ENCODE measurements at places on chromosomes 11 and 22.

DNA sequence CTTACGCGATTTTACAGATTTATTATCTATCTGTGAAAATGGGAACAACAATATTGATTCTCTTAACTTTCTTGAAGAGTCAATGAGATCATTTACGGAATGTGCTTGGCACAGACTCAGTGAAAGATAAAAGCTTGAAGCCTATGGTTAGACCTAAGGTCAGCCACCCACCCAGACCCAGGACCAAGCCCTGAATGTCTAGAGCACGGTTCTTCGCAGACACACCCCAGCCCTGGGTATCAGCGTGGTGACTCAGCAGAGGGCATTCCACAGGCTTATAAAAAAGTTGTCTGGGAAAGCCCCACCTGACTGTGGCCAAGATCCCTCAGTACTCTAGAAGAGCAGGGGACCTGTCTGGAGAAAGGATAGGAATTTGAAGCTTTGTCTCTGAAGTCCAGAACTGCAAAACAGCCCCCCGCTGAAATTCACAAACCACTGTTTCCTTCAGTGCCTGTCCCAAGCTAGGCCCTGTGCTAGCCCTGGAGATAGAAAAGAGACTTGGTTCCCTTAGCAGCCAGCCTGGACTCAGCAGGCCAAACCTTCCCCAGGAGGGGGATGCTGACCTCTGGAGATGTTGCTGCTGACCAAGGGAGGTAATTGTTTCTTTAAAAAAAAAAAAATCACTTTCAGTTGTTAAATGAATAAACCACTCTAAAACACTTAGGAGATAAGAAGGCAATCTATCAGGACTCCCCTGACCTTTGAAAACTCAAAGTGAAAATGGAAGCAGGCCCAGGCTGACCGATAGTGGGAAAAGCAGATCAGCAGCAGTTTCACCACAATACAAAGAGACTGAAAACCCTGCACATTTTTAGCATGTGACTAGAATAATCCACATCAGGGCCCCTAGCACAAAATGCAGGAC lies 114.0 kb downstream of the ABTB2 start:
- DNase-seq = peak; percentile 78

DNA sequence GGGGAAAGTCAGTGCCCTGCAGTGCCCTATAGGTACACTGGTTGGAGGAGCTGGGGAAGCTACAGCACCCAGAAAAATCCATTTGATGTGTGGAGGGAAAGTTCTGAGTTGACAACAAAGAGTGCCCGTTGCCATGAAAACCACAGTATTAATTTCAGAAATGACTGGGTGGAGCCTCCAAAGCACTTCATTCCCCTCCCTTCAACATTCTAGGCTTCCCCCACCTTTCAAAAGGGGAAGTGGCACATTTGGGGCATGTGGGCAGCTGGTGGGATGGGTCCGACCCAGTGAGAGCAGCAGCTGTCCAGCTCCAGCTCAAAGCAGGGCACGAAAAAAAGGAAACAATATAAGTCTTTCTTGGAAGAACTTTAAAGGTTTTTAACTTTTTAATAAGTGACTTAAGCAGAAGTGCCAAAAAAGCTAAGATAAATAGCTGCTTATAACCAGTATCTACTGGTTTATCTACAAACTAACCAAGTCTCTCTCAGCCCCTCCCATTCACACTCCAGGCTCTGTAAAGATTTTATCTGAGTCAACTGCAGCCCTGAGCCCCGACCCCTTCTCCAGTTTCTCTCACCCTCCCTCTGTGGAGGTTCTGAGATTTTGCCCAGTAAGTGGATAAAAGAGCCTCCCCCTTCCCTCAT lies 9.0 kb upstream of the AHNAK start:
- DNase-seq = no peak

- DNase-seq = no peak
Measured at GRCh38 chr11:4105916-4106315, 11.3 kb downstream of the RRM1 start.

DNA sequence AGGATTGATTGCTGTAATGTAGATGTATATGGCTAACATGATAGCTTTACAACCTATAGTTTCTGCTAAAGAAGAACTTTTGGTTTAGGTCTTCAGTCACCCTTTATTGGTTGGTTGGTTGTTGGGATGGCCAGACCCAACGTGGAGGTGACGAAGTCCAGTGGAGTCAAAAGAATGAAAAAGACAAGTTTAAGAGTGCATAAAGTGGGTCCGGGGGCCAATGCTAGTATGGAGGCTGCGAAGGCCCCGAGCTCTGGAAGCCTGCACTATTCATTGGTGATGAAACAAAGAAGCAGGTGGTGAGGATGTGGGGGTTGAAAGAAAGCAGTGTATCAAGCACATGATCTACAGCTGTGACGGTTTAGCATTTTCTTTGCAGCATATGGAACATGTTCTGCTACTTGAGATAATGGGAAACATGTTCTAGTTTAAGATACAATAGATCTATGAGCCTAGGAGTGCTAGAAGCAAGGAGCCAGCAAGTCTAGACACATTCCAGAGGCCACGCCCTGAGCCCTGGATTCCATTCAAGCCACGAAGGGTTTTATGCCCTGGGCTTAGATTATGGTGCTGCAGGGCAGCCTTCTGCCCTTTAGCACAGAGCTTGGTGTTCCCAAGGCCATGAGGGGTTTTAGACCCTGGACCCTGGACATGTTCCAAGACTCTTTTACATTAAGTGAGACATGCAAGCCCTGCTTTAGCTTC lies 6.3 kb downstream of the TCP11L1 start:
- DNase-seq = no peak

GRCh38 chr11:57476047-57476756 lies 15.9 kb downstream of the RTN4RL2 start:
- DNase-seq = no peak

- DNase-seq = no peak
Measured at GRCh38 chr11:2517016-2517385, 72.2 kb downstream of the KCNQ1 start.

GRCh38 chr22:48373626-48374173 lies 1454.0 kb downstream of the BRD1 start:
- no peak for DNase-seq

GRCh38 chr22:32803020-32803737 lies 1.7 kb downstream of the TIMP3 start:
- DNase-seq = no peak

DNA sequence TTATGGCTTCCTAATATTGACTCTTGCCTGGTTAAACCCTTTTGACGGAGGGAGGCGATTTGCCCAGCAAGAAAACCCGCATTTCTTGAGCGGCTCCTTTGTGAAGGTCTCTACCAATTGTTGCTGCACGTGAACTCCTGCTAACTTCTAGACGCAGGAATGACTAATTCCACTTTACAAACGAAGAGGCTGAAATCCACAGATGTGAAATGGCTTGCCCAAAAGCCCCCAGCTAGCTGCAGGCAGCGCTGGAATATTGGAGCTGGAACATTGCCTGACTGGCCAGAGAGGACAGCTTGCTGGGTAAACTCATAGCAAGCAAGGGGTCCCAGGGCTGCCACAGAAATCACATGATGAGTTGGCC lies 542 bp downstream of the GCAT start:
- DNase-seq = no peak

DNA sequence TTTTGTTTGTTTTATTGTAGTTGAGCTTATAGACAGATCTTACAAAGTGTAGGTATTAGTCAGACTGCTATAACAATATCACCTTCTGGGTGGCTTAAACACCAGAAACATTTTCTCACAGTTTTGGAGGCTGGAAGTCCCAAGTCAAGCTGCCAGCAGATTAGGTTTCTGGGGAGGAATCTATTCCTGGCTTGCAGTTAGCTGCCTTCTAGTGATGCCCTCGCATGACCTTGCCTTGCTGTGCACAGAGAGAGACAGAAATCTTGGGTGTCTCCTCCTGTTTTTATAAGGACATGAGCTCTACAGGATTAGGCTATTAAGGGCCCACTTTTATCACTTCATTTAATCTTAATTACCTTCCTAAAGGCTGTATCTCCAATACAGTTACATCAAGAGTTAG lies 1635.2 kb downstream of the FAM181B start:
- no peak for DNase-seq

DNA sequence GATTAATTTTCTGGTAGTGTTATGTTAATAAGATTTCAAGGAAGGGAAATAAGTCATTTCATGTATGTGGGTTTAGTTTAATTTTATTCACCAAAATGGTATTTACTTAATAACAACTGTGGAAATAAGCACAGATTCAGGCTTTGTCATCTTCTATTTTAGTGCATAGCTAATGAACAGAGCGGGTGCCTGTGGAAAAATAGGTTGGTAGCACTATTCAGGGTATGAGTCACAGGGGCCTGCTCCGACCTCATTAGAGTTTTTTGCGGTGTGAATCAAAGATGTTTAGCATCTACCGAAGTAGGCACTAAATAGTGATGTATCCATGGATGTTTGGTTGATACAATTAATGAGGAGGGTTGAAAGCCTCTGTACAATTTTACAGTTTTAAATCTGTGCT lies 78.2 kb downstream of the FAT3 start:
- no peak for DNase-seq

DNA sequence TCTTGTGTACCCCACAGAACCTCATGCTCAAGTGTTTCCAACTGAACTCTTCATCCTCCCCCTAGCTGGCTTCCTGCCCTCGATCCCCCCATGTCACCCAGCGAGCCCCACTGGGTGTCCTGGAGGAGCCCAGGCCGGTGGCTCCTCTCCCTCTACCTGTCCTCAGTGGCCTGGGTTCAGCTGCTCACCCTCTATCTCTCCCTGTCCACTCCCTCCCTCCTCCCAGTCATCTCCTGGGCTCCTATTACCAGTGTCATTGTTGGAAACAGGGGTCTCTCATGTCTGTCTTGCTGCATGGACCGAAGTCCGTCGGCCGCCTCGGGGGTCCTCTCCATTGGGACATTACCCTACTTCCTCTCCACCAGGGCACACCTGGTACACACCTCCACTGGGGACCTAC lies 12.9 kb upstream of the MPPED1 start:
- no peak for DNase-seq

GRCh38 chr11:105130189-105130813 lies 9.3 kb downstream of the CARD18 start:
- no peak for DNase-seq

DNA sequence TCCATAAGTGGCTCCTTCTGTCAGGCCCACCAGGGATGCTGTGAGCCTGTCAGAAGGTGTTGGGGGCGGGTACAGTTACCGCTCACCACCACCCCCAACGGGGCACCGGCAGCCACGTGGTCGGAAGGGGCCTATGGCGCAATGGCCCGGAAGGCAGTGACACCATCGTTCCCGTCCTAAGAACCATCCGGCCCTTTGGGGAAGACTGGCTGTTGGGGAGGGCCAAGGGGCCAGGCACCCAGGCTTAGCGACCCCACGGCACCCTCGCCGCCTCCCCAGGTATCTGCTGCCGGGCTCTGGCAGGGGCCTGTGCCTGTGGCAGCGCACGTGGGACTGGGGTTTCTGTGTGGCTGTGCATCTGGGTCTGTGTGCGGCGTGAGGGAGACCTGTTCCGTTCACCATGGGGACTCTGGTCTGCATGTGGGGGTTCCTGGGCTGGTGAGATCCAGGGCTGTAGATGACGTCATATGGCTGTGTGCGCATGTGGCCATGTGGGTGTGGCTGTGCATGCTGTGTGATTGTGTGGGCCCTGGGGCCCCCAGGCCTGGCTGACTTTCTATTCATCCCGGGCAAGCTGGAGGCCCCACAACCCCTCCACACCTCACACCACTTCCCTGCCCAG lies 717 bp downstream of the OSM start:
- DNase-seq = no peak

DNA sequence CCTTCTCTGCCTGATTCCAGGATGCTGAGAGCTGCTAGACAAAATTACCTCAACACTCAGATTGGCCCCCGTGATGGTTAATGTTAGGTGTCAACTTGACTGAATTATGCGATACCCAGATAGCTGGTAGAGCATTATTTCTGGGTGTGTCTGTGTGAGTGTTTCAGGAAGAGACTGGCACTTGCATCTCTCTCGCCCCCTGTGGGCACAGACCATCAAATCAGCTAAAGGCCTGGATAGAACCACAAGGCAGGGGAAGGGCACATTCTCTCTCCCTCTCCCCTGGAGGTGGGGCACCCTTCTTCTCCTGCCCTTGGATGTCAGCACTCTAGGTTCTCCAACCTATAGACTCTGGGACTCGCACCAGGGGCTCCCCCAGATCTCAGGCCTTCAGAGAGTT lies 79.7 kb downstream of the KIRREL3 start:
- DNase-seq = no peak

- DNase-seq = peak; percentile 37
Measured at GRCh38 chr11:72579816-72580641, 94.2 kb downstream of the PDE2A start.
